Fibroblast of skin of left quadriceps (primary cell): ENCODE measurements at places on chromosomes 11 and 22.

GRCh38 chr11:2779981-2780849, 80.4 kb upstream of the KCNQ1OT1 start:
- DNase-seq = no peak

- DNase-seq = no peak
Measured at GRCh38 chr11:78193806-78194205, 5.1 kb downstream of the USP35 start.

DNA sequence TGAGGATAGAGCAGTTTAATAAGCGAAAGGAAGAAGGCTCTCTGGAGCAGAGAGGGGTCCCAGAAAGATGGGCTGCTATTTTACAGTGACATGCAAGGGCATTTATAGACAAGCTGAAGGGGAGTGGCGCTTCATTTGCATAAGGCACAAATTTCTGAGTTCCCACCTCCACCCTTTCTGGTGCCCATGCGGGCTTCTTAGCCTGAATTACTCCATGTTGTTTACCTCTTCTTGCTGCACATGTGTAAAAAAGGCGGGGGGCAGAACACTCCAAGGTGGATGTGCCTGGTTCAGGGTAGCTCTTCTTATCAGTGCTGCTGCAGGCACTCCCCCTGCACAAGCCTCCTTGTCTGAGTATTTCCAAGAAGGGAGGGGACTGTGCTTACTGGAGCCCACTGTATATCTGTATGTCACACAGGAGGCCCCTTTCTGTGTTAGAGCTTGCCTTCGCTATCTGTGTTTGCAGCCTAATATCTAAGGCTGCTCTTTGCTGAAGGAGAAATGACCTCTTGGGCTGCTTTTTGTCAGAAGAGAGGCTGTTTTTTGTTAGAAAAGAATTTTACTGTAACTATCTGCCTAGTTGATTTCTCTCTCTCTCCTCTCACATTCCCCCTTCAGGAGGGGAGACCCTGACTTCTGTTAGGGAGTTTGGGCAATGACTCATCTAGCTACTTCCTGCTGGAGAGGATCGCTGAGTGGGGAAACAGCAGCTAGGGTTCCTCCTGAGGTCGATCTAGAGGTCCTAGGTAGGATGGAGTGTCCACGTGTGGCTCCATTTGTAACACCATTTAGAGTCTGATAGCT, 1057.0 kb upstream of the CNTN5 start:
- DNase-seq = peak; percentile 22

DNA sequence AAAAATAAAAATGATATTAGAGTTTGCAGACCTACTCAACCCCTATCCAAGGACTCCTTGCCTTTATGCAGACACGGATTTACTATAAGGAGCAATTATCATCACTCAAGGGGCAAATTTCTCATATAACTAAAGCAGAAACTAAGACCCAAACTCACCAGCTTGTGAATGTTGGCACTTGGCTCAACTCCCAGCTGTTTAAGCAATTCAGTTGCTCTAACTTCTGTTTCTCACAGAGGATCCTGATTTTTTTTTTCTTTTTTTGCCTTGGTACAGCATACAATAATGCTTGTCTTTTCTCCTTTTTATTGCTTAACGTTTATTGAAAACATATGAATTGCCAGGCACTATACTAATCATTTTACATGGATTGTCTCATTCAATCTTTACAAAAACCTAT, 9.6 kb upstream of the CBLIF start:
- DNase-seq = no peak

DNA sequence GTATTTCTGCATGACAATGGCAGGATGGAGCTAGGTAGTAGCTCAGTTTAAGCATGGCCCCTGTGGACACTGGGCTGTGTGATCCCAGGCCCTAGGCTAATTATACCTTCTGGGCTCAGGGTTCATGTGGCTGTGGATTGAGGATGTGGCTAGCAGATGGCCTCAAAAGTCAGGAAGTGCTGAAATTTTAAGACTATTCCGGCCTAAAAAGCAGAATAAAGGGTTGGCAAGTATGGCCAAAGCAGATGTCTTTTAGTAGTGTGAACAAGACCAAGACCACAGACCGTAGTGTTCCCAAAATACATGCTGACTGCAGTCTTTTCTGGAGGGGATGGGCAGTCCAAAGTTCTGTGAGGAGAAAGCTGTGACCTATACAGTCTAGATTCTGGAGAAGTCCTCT, 115.7 kb upstream of the RAG2 start:
- no peak for DNase-seq

DNA sequence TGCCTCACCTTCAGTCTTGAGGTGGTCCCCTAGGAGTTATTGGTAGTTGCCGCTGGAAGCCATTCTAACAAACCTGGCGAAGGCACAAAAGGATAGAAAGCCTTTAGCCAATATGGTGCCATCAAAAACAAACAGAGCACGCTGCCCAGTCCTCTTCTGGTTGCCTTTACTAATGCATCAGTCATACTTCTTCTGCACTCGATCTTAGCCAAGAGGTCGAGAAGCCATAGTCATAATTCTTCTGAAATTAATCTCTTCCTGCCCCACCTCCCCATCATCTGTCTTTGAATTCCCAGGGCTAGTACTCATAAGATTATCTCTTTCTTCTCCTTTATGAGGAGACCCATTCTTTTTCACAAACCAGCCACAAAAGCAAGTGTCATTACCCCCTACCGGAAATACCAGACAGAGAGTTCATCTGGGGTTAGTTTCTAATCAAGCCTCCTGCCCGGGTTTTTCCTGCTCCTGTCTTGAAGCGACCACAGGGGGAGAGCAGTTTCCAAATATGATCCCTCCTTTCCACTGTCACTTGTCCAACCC, 21.4 kb upstream of the EHF start:
- DNase-seq = peak; percentile 56
